ENCODE measurements at places on chromosomes 12 and 14.

DNA sequence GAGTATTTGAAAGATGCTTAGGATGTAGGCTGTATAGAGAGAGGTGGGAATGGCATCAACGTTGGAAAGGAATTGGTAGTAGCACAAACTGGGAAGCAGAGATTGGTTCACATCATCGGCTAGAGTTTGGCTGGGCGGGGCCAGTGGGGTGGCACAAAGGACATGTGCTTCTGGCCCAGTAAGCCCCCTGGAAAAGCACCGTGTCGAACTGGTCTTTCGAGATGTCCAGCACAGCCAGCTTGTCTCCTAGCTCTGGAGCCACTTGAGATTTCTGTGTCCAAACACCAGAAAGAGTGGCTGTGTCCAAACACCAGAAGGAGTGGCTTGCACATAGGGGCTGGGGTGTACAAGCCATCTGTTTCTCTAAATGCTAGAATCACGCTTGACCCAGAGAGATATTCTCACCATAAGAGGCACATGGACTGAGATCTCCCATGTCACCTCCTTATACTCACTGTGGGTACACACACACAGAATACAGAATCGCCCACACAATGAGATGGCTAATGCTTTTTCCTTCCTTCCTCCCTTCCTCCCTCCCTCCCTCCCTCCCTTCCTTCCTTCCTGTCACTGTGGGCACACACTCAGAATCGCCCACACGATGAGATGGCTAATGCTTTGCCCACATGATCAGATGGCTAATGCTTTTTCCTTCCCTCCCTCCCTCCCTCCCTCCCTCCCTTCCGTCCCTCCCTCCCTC lies 41.8 kb upstream of the KCNK13 start:
- DNase-seq, result no peak

DNA sequence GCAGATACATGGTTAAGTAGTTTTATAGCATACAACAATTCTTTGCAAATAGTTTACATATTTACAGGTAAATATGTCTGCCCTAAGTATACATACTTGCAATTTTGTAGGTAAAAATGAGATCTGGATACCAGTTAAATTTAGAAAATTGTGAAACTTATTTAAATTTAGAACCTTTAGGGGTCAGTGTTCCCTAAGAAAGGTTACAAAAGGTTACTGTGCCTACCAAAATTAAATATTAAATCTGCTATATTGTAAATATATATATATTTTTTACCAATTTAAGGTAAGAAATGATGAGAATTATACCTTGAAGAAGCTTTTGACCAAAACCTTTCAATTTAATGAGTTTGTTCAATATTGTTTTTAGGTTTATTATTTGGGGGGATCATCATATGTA lies 54.0 kb downstream of the MIPOL1 start:
- DNase-seq, result no peak

DNA sequence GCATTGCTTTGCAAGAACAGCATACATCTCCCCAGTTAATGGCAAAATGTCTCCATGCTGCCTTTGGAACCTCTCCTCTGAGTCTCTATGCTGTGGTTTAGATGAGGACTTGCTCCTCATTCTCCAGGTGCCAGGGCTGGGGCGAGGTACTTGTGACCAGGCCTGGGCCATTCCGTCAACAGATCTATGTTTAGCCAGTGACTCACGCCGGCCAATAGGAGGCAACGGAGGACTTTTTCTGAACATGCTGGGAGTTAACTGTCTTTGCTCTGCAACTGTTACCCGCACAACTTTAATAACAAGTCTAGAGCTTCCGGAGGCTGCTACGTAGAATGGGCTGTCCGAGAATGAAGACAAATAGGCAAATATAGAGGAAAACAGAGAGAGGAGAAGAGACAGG lies 214.2 kb downstream of the GLT1D1 start:
- DNase-seq, result no peak

GRCh38 chr12:25733541-25733940 lies 180.5 kb upstream of the LMNTD1 start:
- DNase-seq, result no peak

GRCh38 chr14:59229653-59230406 lies 41.4 kb downstream of the DAAM1 start:
- no peak for DNase-seq

- DNase-seq, result no peak
These were observed 501.2 kb downstream of the PCNX1 start for GRCh38 chr14:71408362-71409030.

- no peak for DNase-seq
These were observed 49.8 kb downstream of the CDC42BPB start for GRCh38 chr14:103007555-103007954.

- DNase-seq, result no peak
These were observed 72.4 kb downstream of the SPPL3 start for GRCh38 chr12:120831648-120832267.

DNA sequence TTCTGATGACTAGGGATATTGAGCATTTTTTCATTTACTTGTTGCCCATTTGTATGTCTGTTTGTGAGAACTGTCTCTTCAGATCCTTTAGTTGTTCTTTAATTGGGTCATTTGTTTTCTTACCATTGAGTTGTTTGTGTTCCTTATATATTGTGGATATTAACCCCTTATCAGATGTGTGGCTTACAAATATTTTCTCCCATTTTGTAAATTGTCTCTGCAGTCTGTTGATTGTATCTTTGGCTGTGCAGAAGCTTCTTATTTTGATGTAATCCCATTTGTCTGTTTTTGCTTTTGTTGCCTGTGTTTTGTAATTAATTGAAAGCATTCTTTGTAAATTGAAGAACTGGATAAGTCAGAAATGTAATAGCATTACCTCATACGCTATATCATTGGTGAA lies 459.1 kb upstream of the FOXG1 start:
- no peak for DNase-seq

DNA sequence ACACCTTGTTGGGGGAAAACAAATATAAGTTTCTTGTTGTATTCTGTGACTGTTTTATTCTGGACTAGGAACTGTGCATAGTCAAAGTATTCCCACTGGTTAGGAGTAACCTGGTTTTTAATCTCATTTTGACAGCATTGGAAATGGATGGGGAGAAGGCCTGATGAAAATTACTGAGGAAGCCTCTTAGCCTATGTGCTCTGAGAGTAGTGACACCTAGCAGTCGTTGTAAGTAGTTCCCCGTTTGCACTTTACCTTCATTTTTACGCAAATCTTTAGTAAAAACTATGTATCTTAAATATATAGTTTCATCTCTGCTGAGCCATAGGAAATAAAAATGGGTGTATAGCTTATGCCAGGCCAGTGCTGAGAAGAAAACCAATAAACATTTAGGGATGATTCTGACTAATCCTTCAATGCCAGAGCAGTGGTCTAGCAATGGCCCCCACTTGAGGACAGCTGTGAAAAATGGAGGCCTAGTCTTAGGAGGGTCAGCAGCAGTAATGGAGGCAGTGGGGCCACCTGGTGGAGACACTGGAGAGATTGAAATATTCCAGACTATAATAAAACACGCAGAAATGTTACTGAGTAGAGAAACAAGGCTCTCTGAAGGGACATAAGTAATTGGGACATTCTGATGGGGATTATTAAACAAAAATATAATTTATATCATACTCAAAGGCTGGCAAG lies 133.2 kb upstream of the NOVA1 start:
- DNase-seq, result no peak

- DNase-seq, result no peak
These were observed 155.7 kb upstream of the HIF1A start for GRCh38 chr14:61539631-61540030.

DNA sequence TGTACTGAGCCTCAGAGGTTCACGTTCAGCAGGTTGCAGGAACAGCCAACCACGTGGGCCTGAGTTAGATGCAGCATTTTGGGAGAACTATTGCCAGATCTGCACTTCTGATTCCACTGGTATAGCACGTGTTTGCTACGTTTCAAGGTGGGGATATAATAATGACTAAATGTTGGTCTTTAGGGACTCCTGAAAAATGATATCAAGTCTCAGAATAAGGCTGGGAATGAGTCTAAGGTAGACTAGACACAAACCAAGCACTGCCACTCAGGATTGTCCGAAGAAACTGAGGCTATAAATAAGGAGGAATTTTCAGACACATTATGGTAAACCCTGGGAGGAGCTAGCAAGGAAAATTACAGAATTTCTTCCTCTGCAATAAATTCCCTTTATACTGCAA lies 98.1 kb downstream of the ESR2 start:
- DNase-seq, result no peak

GRCh38 chr12:14601692-14602478 lies 34.2 kb upstream of the PLBD1 start:
- no peak for DNase-seq

DNA sequence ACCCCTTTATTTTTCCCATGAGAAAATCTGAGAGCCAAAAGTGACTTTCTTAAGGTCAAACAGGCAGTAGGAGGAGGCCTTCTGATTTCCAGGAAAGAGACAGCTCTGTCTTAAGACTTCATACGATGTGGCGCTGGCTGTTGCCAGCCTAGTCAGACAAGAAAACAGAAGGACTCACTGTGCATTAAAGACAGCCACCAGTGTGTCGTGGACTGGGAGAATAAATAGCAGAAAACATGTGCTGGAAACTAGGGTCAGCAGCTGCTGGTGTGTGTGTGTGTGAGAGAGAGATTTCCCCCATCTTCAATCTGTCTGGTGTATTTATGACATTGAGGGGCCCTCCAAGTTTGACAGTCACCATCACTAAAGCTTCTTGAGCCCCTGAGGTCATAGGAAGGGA lies 708.6 kb upstream of the TMEM132C start:
- DNase-seq, result no peak

DNA sequence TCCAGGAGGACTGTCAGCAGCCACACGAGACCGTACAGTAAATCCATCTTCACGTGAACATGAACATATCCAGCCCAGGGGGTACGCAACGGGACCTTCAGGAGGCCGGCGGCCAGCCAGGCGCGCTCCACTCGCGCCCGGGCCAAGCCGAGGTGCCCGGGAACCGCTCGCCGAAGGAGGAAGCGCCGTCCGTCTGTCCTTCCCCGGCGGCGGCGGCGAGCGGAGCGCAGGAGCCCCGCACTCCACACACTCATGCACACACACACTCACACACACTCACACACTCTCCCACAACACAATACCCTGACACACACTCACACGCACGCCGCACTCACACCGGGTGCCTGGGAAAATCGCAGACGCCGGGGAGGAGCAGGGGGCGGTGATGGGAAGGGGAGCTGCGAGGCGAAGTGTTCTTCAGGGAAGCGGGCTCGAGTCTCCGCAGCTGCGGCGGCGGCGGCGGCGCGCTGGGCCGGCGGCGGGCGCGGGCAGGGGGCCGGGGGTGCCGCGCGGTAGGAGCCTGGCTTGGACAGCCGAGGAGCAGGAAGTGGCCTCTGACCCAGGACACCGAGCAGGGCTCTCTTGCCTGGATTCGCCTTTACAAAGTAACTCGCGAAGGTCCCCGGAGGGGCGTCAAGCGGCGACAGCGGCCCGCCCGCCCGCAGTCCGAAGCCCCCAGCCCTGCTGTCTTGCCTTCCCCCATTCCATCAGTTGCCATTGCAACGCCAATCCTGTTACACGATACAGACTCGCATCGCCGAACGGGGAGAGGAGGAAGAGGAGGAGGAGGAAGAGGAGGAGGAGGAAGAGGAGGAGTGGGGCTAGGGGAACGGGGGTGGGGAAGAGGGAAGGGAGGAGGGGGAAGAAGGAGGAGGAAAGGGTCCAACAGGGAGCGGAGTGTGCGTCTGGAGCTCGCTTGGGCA lies 601 bp downstream of the MDGA2 start:
- DNase-seq, result no peak
